BJ (cell line): ENCODE measurements at places on chromosomes 5 and 9. TPM values are rescaled to one million over a fixed set of nuclear protein-coding genes. Genes with fewer than 3 reads are reported as not detected.
A peak's percentile ranks its signal among the peaks of the same experiment; 100 is the strongest.

XRCC4 gene
- polyA plus RNA-seq: 1.6 and 4.2 TPM in 2 replicates

DNA sequence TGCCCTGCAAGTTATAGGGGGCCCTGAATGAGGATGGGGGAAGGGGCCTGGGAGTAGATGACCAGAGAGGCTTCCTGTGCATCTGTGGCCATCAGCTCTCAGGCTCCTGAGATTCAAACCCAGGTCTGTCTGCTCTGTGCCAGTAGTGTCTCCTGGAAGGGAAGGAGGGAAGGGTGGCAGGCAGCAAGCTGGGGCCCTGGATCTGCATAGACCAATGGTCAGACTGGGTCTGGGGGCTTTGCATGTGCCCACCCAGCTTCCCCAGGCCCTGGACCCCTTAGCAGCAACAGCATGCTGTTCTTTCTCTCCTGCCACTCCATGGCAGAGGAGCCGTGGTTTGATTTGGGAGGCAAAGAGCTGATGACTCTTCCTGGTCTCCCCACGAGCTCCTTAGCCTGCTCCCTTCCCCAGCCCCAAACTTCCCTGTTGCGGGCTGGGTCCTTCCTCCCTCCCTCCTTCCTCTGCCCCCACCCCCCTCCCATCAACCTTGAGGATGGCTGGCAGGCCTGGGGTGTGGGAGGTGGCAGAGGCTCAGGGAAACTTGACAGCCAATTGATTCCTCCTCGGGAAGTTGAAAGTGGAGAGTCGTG lies 31.6 kb downstream of the DAB2IP start:
- no peak for DNase-seq

KCNN2 gene
- polyA plus RNA-seq: 4.6 and 5.1 TPM in 2 replicates

QRFP gene
- not detected in 2 replicates for polyA plus RNA-seq

GRCh38 chr5:154368041-154368800 lies 77.6 kb upstream of the SAP30L start:
- peak; percentile 88 for DNase-seq

- DNase-seq: no peak
Observed at GRCh38 chr9:72600671-72601070, 79.3 kb downstream of the TMC1 start.

- DNase-seq: no peak
Observed at GRCh38 chr5:140869555-140869886, 764 bp downstream of the PCDHA11 start.

SV2C gene
- polyA plus RNA-seq: not detected in 2 replicates

DNA sequence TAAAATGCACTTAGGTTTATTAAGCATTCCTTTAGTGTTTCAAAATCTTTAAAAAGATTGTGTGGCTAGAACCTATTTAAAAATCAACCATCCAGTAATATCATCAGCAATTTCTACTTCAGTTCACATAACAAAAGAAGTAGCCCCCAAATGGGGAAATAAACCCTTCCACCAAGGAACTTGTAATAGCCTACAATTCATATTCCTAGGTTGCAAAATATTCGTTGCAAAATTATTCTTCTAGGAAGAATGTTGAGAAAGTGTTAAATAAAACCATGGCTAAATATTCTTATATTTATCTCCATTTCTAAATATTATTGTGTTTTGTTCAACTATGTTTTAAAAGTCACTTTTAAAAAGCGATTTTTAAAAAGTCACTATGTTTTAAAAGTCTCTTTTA lies 177.9 kb upstream of the PRLR start:
- DNase-seq: peak; percentile 11

SPINK4 gene
- polyA plus RNA-seq: not detected in 2 replicates

- no peak for DNase-seq
Observed at GRCh38 chr5:173689737-173690360, 73.4 kb upstream of the BOD1 start.

DNA sequence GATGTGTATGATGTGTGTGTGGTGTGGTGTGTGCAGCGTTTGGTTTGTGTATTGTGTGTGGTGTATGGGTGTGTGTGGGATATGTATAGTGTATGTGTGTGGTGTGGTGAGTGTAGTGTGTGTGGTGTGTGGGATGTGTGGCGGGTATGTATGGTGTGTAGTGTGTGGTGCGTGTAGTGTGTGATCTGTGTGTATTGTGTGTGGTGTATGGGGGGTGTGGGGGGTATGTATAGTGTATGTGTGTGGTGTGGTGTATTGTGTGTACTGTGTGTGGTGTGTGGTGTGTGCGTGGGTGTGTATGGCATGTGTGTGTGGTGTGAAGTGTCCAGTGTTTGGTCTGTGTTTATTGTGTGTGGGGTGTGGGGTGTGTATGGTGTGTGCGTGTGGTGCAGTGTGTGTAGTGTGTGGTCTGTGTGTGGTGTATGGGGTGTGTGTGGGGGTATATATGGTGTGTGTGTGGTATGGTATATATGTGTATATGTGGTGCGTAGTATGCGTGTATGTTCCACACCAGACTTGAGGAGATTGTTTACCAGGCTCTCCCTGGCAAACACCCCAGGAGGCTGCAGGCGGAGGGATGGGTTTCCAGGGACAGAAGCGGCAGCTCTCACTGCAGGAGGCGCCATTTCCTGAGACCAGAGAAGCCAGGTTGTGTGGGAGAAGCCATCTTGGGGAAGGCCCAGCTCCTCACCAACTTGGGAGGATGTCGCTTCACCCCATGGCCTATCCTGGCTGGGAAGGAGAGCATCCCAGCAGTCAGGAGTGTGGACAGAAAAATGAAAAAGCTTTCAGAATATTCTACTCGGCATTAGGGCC lies 138.1 kb downstream of the NXNL2 start:
- no peak for DNase-seq

DNA sequence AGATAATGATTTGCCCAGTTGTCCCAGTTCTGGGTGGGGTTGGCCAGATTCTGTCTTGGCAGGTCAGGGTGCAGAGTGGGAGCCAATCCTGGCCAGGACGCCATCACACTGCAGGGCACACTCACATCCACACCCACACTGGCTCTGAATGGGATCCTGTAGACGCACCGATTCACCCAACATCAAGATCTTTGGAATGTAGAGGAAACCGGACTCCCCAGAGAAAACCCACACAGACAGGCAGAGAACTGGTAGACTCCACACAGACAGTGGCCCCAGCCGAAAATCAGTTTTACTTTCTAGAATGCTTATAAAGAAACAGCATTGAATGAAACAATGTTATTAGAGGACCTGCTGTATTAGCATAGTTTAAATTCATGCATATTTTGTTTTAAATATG lies 343.1 kb upstream of the DAB2 start:
- DNase-seq: no peak

DNA sequence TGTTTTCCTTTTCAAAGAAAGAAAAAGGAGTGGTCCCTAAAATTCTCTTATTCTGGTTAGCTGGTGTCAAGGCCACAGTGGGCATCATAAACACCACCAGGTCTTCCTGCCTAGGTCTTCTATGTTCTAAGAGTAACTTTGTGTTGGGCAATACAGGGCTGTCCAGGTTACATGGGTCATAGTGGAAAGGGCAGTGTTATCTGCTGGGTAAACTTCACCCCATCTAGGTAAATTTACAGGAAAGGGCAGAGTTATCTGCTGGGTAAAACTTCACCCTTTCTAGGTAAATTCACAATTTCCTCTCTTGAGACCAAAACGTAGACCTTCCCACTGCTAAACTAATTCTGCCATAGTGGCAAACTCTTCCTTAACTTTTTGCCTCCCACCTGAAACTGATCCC lies 18.9 kb upstream of the JAKMIP2 start:
- no peak for DNase-seq

- no peak for DNase-seq
Observed at GRCh38 chr9:111712369-111712768, 51.0 kb downstream of the GNG10 start.

GRCh38 chr5:10372726-10373709 lies 19.5 kb downstream of the MARCHF6 start:
- no peak for DNase-seq

KCNV2 gene
- not detected in 2 replicates for polyA plus RNA-seq

SLC6A19 gene
- polyA plus RNA-seq: not detected in 2 replicates

DNA sequence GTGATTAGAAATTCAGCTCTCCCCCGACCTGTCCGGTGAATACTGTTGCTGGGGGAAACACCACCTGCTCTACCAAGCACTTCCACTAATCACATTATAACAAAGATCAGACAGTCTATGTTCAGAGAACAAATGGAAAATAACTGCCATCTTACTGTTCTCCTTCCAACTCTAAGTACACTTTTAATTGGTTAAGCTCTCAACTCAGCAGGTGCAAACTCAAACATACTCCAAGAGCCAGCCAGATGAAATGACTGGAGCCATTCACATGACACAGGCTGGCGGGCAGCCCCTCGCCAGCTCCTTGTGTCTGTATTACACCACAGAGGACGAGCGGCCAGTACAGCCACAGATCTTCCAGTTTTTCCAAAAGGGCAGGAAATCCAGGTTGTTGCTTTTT lies 16.1 kb downstream of the LIFR start:
- no peak for DNase-seq

SLC25A48 gene
- not detected in 2 replicates for polyA plus RNA-seq

- DNase-seq: no peak
Observed at GRCh38 chr5:149759986-149760853, 30.1 kb downstream of the PPARGC1B start.

DNA sequence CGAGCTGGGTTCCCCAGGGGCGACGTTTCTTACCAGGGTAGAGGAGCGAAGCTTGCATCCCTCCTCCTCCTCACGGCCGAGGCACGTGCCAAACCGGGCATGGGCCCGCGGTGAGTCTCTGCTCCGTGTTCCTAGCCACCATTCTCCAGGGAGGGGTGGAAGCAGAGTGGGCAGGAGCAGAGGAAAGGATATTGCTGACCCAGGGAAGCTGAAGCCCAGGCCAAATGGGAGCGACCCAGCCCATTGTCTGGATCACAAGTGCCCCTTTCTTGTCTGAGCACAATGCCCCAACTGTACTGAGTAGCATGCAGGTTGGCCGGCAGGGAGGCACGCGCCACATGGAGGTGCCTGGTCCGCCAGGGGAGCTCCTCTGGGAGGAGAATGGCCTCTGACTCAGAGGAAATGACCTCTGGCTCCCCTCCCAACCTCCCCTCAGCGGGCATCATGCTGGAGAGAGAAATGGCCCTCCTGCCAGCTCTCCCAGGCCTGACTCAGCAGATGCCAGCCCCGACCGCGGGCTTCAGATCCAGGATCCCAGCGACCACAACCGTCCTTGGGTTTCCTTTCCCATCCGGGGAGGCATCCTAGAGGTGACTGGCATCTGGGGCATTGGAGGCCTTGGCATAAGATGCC lies 1.1 kb downstream of the PRR7 start:
- no peak for DNase-seq

DNA sequence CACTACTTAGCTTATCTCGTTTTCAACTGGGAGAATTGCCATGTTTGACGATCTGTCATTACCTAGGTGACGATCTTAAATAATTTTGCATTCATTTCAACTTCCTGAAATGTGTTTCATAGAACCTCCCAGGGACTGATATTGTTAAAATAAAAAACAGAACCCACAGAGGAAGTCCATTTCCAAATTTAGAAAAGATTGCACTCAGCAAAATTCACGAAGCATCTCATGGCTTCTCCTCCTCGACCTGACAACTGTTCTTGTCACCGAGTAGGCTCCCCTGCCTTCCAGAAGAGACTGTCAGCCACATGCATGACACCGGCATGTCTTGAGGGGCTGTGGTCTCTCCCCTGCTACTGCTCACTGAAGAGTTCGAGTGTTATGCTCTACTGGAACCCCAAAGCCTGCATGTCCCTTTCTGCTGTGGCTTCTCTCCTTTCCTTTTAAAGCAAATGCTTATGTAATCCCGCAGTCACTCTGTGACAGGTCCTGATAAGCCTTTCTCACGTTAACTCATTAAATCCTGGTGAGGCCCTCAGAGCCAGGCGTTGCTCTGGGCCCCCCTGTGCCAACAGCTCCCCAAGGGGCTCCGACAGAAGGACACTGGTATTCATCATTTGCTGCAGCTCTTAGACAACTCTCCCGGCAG lies 26.8 kb upstream of the ANKRD33B start:
- DNase-seq: no peak

CD274 gene
- 3.8 and 4.4 TPM in 2 replicates for polyA plus RNA-seq

DNA sequence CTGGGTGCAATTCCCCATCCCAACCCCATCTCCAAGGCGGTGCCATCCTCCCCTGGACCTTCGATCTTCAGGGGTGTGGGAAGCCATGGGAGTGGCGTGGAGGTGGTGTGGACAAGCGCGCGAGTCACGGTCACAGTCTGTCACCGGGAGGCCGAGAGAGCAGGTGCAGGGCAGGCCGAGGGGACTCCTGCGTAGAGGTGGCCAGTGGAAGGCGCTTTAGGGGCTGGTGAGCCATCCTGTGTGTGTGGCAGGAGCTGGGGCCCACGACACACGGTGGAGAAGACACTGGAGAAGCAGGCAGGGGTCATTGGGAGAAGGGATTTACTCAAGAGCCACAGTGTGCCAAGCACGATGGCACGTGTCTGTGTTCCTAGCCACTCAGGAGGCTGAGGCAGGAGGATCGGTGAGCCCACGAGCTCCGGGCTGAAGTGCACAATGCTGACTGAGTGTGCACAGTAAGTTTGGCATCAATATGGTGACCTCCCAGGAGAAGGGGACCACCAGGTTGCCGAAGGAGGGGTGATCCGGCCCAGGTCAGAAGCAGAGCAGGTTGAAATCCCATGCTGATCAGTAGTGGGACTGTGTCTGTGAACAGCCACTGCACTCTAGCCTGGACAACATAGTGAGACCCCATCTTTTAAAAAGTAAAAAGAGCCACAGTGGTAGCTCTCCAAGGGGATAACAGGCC lies 145.1 kb upstream of the PHYKPL start:
- DNase-seq: no peak

DNA sequence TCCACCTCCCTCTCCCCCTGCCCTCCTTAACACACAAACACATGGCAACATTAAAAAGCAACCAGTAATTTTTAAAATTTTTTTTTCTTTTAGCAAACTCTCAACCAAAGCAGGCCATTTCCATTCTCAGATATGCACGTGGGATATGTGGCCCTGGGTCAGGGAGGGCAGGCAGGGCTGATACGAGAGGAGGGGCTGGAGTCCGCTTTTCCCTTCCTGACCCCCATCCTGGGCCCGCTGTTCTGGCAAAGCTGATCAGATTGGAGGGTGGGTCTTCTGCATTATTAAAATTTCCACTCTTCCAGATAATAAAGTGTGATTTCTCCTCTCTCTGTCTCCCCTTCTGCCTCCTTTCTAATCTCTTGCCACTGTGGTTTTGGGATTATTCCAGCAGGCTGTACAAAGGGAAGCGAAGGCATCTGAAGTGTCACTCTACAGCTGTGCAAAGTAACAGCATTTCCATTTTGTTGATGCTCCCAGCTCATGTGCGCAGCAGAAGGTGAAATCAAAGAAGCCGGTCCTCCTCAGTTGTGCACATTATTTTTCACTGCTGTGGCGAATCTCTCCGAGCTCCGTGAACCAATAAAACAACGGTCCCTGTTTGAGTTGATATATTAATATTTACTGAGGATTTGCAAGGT lies 12.0 kb downstream of the IRX1 start:
- no peak for DNase-seq

LRRC26 gene
- not detected in 2 replicates for polyA plus RNA-seq

GRCh38 chr5:72519111-72519510 lies 11.9 kb upstream of the ZNF366 start:
- DNase-seq: no peak
